AG04450 (cell line): ENCODE measurements at places on chromosomes 11 and 22.

DNA sequence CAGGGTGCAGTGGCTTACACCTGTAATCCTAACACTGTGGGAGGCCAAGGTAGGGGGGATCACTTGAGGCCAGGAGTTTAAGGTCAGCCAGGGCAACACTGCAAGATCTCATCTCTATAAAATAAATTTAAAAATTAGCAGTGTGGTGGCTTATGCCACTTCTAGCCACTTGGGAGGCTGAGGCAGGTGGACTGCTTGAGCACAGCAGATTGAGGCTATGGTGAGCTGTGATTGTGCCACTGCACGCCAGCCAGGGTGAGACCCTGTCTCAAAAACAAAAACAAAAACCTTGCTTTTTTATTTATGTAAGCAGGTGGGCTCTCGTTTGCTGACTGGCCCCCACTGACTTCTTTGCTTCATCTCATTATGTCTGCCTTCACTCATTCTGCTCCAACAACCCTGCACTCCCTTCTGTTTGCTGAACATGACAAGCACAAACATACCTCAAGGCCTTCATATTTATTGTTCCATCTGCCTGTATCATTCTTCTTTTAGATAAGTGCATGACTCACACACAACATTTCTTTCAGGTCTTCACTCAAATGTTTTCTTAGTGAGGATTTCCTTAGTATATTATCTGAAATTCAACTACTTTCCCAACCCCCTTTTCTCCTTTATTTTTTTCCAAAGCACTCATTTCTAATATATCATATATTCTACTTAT, 32.4 kb upstream of the CLNS1A start:
- DNase-seq: no peak

DNA sequence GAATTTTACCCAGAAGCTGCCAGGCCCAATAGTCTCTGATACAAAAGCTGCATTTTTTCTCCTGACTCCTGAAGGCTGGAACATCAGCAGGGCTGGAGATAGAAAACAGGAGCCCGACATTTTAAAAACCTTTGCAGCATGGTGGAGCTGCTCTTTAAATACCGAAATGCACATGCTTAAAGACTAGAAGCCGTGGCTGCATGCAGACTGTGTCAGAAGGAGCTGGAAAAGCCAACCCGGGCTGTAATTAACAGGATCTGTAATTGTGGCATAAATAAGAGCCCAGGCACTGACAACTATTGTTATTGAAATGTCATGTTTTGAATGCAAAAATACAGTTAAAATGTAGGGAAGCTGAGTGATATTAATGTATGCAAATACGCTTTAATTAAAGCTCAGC, 304.9 kb upstream of the PLET1 start:
- no peak for DNase-seq

DNA sequence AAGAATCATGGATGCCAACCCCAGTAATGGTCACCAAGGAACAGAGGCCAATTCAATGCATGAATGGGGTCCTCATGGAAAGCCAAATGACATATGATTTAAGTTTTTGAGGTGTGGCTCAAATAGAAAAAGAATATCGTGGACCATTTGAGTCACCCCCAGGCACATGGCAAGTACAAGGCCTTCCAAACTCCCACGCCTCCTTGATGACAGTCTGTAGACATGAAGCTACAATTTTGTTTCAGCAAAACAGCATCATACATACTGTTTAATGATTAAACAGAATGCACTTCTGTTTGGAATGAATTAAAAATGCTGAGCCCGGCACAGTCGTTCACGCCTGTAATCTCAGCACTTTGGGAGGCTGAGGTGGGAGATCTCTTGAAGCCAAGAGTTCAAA, 7.4 kb downstream of the FADD start:
- DNase-seq: no peak

DNA sequence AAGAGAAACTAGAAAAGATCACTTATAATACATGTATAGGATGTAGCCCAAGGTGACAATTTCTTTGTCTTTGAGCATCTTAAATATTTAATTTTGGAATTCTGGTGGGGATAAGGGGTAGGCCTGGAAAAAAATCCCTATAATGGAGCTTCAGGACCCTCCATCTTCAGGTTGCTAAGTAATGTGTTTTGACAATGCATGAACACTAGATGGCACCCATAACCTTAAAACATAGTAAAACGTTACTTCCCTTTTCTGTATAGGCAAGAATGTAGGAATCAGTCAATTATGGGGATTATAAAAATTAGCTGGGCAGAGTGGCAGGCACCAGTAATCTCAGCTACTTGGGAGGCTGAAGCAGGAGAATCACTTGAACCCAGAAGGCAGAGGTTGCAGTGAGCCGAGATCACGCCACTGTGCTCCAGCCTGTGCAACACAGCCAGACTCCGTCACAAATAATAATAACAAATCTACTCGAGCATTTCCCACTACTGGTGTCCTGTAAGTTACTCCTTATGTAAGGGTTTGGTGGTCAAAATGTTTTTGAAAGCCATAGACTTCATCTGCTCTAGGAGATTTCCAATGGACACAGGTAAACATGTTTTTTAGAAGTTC, 541.9 kb upstream of the CCDC90B start:
- DNase-seq: no peak
